NCI-H1417 treated with DMSO at 0.1 percent for 48 hours (cell line): ENCODE measurements at places on chromosomes 2 and 18.
A peak's percentile ranks its signal among the peaks of the same experiment; 100 is the strongest.

DNA sequence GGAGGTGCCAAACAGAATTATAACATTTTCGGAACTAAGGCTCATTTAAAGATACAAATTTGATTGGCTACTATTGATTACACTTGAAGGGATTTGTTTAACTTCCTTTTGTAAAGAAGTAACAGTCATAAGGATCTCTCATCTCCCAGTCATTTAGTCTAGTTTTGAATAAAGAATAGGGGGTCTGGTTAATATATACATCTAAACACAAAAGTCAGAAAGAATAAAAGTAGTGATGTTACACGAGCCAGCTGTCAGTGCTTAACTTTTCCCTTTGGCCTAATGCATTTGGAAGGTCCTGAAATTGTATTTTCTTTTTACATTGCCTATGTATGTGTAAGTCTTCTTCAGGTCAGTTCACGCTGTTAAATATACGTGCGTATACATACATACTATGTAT, 8.1 kb downstream of the SEPTIN2 start:
- no peak for DNase-seq

DNA sequence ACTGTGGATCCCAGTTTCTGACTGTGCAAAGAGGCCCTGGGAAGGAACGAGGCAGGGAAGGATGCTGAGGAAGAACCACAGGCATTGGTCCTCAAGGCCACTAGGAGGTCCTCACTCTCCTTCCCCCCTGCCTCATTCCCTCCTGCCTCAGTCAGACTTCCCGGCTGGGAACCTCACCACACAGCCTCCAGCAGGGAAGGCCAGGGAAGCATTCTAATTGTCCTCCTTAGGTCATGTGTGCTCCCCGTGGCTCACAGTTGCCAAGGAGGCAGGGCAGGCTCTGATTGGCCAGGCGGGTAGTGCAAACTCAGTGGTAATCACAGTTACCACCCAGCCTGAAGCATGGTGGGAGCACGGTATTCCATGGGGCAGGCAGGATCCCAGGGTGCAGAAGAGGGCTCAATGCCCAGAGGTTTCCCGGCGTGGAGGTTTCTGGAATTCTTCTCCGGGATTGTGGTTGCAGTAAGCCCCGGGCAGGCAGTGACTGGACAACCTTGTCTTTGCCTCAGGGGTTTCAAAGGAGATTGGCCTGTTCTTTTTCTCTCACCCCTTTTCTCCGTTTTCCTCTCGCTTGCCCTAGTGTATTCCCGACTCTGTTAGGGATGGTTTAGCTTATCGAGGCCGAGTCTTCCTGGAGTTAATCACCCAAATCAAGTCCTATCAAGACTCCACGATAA, 27.1 kb downstream of the FER1L5 start:
- DNase-seq, result no peak

DNA sequence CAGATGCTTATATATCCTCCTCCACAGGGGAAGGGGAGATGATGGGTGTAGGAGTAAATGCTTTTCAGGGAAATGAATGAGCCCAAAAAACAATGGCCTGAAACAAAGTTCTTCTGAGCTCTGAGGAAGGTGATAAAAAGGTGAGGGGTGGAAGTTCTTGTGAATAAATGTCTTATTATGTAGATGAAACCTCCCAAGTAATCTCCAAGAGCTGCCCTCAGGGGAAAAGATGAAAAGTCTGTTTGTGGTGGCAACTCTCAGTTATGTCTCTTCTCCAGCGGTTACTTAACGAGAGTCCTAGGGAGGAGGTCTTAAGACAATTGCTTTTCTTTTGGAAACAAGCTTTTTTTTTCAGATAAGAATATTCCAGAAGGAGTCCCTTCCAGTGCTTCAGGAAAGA, 115.5 kb upstream of the CHAC2 start:
- no peak for DNase-seq

DNA sequence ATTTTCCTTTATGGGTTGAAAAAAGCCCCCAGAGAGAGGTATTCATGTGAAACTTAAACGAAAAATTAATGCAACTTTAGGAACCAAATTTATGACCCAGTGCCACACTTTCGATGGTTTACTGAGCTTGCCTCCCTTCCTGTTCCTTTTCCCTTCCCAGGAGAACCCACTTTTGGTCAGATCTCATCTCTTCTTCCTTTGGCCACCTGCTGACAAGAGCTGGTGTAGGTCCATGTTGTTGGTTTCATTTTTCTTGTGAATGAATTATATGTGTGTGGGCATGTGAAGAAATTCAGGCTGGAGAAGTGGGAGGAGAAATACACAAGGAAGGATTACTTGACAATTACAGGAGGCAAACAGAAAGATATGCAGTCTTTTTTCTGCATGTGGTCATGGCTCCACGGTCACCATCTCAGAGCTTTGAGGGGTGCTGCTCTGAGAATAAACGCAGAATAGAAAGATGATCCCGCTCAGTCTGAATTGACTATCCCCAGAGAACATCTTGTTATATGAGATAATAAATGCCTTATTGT, 111.3 kb upstream of the TCF4 start:
- no peak for DNase-seq

DNA sequence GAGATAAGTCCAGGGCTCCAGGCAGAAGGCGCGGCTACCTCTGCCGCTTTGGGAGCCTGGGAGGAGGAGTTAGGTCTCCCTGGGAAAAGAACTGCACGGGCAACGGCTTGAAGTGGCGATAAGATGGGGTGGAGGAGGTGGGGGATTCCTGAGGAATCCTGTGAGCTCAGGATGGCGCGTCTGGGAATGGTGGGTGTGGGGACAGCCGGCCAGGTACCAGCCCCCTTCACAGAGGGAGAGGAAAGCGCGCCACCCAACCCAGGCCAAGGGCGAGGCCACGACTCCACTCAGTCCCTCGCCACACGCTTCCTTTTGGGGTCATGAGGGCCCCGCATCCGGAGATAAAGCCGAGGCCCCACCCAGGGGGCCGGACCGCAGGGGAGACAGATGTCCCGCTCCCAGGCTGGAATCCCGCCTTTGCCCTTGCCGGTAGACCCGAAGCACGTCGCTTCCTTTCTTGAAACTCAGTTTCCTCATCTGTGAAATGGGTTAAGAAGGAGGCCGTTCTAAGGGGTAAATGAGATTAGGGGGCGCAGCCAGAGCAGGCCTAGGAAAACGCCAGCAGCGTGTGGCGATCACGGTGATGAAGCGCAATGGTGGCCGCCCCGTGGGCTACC, 1.7 kb upstream of the CTDSP1 start:
- no peak for DNase-seq

DNA sequence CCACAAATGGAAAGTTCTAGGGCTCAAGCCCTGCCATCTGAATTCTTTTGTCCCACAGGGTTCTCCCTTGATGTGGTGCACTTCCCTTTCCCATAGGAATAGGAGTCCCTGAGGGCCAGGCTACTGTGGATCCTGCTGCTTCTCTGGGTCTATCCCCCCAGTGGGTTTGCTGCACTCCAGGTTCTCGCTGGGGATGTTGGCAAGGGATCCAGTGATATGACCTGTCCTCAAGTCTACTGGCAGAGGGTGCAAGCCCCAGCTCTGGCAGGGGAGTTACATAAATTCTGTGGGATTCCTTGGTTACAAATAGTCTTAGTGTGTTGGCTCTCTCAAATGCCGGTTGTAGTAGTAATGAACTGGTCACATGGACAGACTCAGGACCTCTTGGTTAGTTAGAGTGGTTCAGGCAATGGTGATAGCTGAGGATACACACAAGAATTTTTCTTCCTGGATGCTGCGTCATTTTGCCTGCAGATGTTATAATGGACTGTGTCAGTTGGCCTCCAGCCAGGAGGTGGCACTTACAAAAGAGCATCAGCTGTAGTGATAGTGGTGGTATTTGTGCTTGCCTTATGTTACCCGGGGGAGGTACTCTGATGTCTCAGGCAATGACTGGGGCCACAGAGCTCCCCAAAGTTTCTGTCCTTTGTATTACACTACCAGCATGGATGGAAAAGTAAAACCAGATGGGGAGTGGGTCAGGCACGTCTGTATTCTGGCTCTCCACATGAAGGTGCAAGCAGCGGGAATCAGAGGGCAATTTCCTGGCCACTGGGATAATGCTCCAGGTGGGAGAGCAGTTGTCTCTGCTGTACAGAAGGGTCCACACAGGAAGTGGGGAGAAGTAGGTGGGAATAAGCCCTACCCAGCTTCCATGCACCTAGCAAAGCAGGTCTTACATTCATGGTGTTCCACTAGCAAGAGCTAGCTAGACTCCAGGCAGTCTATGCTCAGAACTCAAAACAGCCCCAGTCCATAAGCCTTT, 267.9 kb downstream of the SOX11 start:
- no peak for DNase-seq

DNA sequence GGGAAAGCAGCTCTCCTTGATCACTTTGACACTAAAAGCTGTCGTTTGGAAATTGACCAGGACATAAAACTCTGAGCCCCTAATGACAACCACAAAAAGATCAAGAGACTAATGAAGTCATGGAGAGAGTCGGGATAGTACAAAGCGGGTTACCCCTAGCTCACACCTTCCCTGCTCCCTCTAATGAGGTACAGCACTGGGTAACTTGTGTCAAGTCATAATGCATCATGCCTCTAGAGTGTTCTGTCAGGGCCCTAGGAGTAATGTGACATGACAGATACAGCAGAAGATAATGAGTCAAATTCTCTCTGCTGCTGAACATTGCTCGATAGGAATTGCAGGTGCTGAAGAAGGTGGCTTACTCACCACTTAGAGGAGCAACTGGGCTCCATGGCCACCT, 130.7 kb downstream of the AQP4 start:
- DNase-seq, result no peak

- DNase-seq, result no peak
These were observed 71.4 kb upstream of the CXCR4 start for GRCh38 chr2:136189221-136189782.

DNA sequence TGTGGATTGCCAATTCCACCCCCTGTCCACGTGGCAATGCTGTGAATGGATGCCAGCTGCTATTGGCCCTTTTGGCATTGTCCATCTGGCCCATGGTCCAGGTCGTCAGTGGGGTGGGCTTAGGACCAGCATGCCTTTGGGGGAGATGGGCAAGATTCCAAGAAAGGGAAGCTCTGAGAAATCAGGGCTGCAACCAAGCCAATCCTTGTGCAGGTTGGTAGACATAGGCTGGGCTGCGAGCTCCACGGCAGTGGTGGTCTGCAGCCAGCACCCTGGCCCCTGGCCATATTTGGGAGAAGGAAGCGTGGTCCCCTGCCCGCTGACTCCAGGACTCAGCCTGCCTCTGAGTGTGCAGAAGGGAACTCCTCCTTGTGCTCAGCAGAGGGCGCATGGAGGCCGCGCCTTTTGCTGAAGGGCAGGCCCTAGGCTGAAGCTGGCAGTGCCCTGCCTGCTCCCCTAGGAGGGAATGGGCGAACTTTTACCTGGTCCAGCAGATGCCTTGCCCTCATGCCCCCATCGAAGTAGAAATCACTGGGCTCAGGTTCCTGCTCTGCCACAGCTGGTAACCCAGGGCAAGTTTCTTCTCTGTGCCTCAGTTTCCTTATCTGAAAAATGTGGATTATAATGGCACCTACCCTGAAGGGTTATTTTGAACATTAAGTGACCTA, 5.4 kb downstream of the SPR start:
- no peak for DNase-seq

GRCh38 chr2:85234868-85235267, 92.9 kb downstream of the TGOLN2 start:
- no peak for DNase-seq

DNA sequence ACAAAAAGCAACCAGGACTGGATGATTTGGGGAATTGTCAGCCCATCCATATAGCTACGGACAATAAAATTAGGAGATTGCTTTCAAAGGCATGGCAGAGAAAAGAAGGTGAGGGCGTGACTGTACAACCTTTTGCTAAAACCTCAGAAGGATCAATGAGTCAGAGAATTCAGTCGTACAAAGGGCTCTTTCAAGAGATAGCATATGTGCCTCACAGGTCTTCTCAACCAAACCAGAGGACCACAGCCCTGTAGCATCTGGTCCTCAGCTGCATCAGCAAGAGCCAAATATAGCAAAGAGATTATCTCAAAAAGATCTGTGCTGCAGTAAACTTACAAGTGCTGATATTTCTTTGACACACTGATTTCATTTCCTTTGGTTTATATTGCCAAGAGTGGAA, 149.9 kb upstream of the RAB6C start:
- no peak for DNase-seq

DNA sequence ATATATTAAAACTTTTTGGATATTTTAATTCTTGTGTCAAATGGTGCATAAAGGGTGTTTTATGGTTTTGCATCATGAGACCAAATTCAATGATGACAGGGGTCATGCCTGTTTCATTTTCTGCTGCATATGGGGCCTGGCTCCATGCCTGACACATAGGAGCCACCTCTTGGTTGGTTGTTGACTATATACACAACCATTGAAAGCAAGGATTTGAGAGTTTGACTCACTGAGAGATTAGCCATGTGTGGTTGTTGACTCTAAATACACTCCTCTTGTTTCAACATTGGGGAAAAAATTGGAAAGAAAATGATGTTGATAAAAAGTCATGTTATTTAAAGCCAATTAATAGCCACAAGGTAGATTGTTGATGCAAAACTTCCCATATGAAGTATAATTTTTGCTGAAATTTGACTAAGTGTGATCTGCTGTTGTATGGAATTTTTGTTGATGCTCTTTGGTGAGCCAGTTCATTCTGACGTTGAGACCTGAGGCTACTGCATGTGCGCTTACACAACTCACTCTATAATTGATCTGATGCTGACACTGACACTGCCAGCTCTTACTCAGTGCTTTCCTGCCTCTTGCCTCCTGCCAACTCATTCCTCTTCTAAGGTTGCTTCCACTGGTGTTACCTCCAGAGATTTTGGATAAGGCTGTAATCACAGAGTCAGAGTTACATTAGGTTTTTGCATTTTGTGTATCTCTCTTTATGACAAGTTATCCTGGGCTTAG, 446.2 kb upstream of the SLC14A2 start:
- DNase-seq, result no peak

DNA sequence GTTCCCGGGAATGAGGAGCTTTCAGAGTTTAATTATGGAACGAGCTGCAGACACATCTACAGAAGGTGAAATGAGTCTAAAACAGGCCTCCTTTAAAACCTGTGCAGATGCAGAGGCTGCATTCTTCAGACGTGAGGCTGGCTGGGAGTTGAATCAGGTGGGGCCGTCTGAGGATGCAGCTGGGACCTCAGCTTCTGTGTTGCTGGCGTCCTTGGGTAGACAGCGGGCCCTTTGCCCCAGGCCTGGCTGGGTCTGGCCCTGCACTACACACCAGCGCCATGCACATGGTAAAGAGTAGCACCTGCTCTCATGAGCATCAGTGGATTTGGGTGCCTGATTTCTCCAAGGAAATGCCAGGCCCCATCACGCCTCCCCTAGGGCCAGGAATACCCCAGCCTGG, 67.3 kb downstream of the TMEM18 start:
- no peak for DNase-seq

- no peak for DNase-seq
These were observed 2.9 kb upstream of the SERPINB3 start for GRCh38 chr18:63664571-63664970.

DNA sequence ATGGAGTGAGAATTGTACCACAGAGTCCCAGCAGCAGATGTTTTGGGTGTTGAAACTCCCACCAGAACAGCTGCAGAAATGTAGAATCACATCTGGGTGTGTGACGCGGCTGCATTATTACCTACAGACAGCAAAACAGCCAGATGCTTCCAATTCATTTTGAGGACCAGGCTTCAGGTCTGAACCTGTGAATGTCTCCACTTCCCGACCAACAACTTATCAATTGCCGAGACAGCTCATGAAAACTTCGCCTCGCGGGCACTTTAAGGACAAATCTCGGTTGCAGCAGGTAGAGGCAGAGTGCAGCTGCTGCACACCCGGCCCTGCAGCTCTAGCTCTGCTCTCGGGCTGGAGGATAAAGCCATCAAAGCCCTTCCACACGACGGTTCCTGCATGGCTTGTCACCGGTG, 202.0 kb downstream of the HRH4 start:
- no peak for DNase-seq

GRCh38 chr18:34624551-34624950, 85.5 kb upstream of the DTNA start:
- peak; percentile 26 for DNase-seq

- DNase-seq, result no peak
These were observed 34.9 kb downstream of the HDAC4 start for GRCh38 chr2:239365782-239366435.
